NCI-H345 (cell line): ENCODE measurements at places on chromosomes 1 and 21.

GRCh38 chr1:169121146-169121923 lies 14.8 kb downstream of the ATP1B1 start:
- DNase-seq = no peak

DNA sequence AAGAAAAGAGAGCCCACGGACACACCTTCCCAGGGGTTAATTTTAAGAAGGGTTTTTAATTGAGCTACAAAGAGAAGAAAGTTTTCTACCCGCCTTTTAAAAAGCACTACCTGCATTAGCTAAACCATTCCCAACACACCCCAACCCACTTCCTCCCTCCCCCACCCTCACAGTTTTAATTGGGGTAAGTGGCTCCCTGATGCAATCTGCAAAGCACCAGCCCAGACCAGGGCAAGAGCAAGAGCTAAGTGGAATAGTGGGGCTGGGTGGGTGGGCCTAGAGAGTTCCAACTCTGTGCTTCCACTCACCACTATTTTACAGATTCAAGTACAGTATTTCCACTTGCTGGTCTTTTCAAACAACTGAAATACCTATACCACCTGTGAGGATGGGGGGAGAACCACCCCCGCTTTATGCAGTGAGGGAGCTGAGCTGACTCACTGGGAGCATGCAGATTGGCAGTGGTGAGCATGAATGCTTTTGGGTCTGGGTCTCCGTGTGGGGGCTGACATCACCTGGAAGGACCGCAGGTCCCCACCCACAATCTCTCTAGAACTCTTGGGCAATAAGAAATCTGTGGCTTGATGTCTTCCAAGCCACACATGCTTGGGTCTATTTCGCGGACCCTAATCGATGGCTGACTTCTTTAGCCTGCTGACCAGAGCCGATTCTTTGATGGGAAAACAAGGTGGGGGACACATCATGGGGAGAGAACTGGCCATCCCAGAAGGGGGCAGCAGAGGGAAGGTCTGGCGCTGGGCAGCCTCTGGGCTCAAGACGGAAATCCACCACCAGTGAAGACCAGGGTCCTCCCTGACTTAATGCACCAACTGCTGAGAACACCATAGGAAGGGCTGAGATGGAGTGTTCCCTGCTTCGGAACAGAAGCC lies 95.5 kb downstream of the SSBP3 start:
- DNase-seq = peak; percentile 44

GRCh38 chr1:24805534-24806301 lies 60.5 kb downstream of the CLIC4 start:
- no peak for DNase-seq

DNA sequence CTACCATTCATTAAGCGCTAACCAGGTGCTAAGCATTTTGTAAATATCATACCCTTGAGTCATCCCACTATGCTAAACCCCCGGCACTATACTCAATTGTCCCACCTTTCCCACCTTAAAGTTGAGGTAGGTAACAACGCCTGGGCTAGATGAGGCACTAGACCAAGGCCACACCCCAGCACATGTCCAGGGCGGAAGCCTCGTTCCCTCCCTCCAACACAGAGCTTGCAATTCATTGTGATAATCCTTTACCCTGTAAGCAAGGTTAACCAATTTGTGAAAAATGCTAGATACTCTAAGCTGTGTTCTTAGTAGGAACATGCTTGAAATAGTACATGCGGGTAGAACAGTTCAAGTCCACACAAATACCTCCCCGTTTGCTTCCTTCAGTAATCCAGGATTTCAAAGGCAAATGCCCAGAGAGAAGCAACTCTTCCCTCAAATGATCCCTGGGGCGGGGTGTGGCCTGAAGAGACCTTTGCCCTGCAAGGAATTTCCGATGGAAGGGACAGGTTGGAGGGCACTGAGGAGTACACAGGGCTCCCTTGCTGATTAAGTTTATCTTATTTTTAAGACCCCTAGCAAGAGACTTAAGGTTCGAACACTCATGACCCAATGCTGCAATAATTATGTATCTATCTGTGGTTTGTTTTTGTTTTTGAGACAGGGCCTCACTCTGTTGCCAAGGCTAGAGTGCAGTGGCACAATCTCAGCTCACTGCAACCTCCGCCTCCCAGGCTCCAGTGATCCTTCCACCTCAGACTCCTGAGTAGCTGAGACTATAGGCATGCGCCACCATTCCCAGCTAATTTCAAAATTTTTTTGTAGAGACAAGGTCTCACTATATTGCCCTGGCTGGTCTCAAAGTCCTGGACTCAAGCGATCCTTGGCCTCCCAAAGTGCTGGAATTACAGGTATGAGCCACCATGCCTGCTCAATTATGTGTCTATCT lies 2.6 kb downstream of the RSPH1 start:
- DNase-seq = no peak

GRCh38 chr21:14058566-14058965 lies 152.2 kb downstream of the LIPI start:
- DNase-seq = no peak

DNA sequence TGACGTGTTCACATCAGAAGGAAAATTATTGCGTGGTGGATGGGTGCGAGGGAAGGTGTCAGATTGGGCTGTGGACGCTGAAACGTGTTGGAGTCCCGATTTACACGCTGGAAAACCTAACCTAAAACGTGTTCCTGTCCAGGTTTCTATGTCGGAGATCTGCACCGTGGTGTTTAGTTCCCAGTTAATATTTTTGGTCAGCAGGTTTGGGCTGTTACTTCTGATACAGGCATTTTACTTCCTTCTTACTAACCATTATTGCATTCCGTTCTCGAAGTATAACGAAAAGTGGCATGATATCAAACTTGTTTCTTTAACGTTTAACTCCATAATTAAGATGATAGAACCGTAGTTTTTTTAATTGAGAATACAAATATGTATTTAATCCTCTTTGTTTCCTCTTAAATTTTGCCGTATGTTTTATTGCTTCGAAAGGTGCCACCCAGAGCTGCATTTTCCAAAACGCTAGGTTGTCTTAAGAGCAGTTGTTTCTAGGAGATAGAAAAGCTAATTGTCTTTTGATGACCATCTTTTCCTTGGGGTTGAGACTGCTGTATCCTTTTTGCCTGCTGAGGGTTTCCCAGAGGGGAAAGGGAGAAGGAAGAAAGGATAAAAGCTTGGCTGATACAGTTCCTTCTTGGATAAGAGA lies 1.3 kb downstream of the ADARB1 start:
- no peak for DNase-seq

GRCh38 chr1:24925082-24925779 lies 4.8 kb downstream of the RUNX3 start:
- no peak for DNase-seq

DNA sequence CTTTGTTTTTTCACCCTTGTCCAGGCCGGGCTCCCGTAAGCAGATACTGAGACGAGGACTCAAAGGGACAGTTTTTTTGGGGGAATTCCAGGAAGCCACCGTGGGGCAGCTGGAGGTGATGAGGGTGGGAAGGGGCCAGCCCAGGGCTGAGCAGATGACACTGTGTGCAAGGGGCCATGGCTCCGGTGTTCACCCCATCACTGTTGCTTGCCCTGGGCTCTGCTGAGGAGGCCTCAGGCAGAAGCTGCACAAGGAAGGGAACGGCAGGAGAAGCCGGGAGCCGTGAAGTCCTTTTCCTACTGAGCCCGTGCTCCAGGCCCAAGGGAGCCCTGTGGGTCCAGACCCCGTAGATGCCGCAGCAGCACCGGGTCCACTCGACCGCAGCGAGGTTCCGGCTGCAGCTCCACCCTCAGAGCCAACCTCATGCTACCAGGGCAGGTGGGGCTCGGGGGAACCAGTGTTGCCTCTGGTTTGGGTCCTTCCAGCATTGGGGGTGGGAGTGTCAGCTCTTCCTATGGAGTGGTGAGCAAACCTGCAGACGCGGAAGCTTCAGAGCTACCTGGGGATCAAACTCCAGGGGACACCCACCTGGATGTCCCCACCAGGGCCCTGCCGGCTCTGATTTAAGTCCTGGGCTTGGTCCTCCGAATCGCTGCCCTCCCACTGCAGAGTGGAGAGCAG lies 4.3 kb upstream of the CALML6 start:
- DNase-seq = no peak
